OCI-LY7 (cell line): ENCODE measurements at places on chromosomes 3 and 15.
A peak's percentile ranks its signal among the peaks of the same experiment; 100 is the strongest.

- peak; percentile 87 for DNase-seq
Observed at GRCh38 chr15:56608140-56608778, 125.0 kb downstream of the ZNF280D start.

GRCh38 chr3:3065876-3066275 is 44.3 kb downstream of the IL5RA start:
- no peak for DNase-seq

GRCh38 chr3:85228966-85229365 is 270.2 kb downstream of the CADM2 start:
- no peak for DNase-seq

- no peak for DNase-seq
Observed at GRCh38 chr3:29934751-29935150, 653.9 kb downstream of the RBMS3 start.

GRCh38 chr15:54599386-54599785 is 597.4 kb downstream of the RSL24D1 start:
- DNase-seq, result no peak

DNA sequence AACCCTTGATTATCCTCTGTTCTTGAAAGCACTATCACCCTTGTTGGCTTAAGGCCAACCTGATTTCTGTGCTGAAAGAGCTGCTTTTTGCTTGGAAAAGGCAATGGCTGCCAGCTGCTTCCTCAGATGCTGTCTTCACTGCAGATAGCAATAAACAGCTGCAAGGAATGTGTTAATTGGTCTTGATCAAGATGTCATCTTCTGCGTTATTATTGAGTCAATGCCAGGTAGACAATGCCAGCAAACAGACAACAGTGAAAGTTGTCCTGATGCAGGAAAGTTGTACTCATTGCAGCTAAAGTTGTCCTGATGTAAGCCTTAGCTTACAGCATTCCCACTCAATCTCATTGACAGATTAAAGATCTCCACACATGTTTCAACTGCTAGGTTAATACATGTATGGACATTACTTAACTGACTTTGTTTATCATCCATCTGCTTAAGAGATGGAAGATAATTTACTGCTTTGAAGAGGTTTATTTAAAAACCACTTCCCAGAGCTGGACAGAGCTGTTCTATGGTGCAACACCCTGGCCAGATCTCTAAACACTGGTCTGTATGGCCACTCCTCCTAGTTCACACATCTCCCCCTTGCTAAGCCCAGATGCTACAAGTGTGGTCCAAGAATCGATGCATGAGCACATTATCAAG is 251.0 kb upstream of the MCTP2 start:
- no peak for DNase-seq

GRCh38 chr3:196736670-196737374 is 2.8 kb upstream of the PAK2 start:
- DNase-seq, result no peak
